ENCODE measurements at places on chromosomes 12 and 14.

- no peak for DNase-seq
These were observed 21.1 kb upstream of the TMEM132C start for GRCh38 chr12:128245905-128246304.

- no peak for DNase-seq
These were observed 27.4 kb upstream of the TMCC3 start for GRCh38 chr12:94677778-94678177.

DNA sequence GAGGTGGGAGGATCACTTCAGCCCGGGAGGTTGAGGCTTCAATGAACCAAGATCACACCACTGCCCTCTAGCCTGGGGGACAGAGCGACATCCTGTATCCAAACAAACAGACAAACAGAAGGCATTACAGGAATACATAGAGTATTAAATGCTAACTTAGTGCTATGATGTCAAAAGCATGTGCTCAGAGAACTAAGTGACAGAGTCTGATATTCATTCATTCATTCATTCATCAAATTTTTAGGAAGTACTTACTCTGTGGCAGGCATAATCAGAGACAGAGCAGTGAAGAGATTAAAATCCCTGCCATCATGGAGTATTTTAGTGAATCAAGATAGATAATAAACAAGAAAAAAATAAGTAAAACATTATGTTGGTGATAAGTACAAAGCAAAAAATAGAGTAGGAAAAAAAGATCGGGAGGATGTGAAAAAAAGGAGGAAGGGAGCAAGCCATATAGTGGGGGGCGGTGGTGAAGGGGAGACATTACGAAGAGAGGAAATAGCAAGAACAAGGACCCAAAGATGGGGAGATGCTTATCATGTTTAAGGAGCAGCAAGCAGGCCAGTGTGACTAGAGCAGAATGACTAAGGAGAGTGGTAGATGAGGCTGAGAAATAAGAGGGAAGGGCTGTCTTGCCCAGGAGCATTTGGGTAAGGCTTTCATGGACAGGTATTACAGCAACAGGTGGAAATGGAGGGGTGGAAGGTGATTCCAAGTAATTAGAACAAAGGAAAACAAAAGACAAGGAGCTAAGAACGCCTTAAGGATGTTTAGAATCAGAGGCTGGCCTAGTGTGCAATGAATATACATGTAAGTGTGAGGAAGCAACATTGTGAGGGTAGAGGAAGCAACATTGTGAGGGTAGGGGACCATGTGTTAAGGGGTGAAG is 2.8 kb downstream of the MAP4K5 start:
- DNase-seq, result no peak

- no peak for DNase-seq
These were observed 141.0 kb upstream of the OVCH1 start for GRCh38 chr12:29638528-29638927.

GRCh38 chr14:34642595-34642994 is 12.6 kb upstream of the SNX6 start:
- no peak for DNase-seq

DNA sequence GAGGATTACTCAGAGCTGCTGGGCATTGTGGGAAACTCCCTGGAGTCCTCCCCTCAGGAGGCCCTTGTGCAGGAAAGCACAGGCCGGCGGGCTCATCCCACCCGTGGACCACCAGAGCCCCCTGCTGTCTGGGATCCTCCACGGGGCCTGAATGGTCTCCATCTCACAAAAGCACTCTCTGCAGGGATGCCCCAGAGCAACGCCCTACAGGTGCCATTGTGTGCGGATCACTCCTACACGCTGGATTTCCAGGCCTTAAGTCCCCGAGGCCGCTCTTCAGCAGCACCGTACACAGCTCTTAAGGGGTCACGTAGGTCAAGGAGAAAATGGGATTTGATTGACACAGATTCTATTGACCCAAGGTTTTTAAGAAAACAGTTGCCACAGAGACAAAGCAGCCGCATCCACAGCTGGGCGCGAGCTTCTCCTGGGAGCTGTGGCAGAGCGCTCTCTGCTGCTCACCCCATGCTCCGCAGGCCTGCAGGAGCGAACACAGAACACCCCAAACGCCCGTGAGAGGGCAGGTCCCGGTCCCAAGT is 36.7 kb upstream of the RIMBP2 start:
- DNase-seq, result peak; percentile 3

All from NCI-H2227 treated with DMSO at 0.1 percent for 48 hours (cell line).